ENCODE measurements at places on chromosomes 16 and 17.

- no peak for DNase-seq
These were observed 118.6 kb upstream of the TNRC6C start for GRCh38 chr17:77839698-77840512.

DNA sequence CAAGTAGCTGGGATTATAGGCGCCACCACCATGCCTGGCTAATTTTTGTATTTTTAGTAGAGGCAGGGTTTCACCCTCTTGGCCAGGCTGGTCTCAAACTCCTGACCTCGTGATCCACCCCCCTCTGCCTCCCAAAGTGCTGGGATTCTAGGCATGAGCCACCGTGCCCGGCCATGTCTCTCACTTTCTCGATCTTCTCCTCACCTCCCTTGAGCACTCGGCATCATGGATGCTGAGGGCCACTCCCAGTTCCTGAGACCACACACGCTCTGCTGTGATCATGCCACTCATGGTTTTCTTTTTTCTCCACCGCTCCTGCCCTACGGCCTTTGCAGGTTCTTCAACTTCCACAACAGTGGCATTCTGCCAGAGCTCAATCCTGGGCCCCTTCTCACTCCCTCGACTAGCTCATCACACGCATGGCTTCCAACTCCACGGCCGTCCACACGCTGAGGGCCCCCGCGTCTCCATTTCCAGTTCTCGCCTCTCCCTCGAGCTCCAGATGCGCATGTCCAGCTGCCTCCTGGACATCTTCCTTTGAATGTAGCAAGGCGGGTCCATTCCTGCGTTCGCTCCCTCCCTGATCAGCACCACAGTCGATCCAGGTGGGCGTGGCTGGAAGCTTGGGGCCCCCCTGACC lies 5.5 kb upstream of the NCBP3 start:
- no peak for DNase-seq

DNA sequence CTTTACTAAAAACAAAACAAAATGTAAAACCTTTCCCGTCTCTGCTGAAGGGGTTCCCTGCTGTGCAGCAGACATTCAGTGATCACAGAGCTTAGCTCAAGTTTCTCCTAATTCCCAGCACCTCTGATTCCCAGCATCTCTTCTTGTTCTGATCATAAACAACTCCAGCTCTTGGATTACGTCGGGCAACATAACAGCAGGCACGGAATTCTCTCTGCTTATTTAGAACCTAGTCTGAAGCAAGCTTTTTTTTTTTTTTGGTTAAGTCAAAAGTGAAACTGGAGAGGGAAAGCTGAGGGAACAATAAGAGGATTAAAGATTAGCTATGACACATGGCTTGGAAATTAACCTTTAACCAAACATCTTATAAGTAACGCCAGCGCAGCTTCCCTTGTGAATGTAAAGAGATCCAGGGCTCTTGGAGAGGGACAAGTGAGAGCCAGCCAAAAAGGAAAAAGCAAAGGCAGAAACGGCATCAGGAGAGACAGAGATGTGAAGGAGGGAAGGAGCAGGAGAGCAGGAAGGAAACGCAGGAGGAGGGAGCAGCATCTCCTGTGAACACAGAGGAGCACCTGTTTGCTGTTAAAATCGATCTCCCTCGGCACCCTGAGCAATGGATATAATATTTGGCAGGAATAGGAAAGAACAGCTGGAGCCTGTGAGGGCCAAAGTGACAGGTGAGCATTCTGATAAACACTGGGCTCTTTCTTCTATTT lies at the start of gene BCO1:
TSS of gene BCO1 (plus strand) at position 394 of the 716 bp plus-strand sequence. CDS start at position 614, 220 bp downstream.
- DNase-seq, result no peak

GRCh38 chr17:64621772-64622171 lies 40.3 kb downstream of the SMURF2 start:
- DNase-seq, result no peak

GRCh38 chr17:28549236-28550132 lies 2.9 kb downstream of the UNC119 start:
- peak; percentile 60 for DNase-seq

DNA sequence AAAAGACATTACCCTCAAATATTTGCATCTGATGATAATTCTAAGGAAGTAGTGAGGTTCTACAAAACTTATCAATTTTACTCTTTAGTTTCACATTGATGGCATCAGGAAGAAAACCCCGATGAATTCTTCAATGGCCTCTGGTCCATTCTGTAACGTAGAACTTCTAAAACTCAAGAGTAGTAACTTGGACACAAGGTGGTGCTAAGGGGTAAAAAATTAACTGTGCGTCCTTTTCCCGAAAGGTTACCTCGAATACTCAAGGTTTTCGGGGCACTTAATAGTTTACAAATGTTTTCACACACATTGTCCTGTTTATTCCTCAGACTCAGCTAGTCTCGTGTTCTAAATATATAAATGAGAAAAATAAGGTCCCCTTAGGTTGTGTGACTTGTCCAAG lies 517.3 kb upstream of the ZFHX3 start:
- DNase-seq, result no peak

DNA sequence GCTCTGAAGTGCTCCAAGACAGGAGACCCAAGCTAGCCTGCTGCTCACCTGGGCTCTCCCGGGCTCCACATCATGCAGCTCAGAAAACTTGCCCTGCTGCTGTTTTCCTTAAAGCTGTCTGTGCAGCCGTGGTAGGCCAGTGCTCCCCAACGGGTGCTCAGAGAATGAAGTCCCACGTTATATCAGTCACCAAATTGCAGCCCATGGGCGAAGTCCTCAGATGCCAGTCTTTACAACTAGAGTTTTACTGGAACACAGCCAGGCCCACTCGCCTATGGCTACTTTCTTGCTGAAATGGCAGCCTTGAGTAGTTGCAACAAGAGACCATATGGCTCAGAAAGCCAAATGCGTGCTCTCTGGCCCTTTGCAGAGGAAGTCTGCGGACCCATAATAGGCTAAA lies 6.3 kb downstream of the CREBBP start:
- no peak for DNase-seq

DNA sequence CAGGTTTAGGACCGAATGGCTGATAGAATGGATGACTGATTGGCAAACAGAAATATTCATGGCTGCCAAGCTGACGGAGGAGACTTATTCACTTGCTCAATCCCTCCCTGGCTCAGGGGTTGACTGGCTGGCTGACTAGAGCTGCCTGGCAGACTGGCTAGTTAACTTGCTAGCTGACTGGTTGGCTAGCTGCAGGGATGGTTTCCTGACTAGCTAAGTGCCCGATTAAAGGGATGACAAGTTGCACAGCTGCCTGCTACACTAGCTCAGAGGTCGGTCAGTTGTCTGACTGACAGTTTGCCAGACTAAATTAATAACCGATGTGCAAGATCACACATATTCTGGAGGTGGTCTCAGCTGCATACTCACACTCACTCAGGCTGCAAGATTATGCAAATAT lies 1208.4 kb upstream of the CDH8 start:
- DNase-seq, result no peak

GRCh38 chr17:66538776-66539175 lies 236.4 kb downstream of the PRKCA start:
- no peak for DNase-seq

- DNase-seq, result no peak
These were observed 18.8 kb upstream of the LITAF start for GRCh38 chr16:11605564-11605886.

DNA sequence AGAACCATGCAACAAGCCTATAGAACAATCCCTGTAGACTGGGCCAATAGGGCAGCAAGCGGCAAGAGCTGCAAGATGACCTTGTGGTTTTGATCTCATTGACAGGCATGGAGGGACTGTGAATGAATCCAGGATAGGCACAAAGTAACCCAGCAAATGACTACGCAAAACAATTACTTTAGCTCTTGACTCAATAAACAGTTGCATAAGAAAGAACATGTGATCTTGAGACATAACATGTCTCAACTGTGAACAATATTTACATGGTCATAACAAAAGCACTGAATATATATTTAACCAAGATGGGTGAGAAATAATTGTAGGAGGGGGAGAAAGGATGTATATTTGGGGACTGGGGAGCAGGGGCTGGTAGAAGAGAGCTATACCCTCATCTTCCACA lies 313.7 kb upstream of the CDH5 start:
- no peak for DNase-seq

DNA sequence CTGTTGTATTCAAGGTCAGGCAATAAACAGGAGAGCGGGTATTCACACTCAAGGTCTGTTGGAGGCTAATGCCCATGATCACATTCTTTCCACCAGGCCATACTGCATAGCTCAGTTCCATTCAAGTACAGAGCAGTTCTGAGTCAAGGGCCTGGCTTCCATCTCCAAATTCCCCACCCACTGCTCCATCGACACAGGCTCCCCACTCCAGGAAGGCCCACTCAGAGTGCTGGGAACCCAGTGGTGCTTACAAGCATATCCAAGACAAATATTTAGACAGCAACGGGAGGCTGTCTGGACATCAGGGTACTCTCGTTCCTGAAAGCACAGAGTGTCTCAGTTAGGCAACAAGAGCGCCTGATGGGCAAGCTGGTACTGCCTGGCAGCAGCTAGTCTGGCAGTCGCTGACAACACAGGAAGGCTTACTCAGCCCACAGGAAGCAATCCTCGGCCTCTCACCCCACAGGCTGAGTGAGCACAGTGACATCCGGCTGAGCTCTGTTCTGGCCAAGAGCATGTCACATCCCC lies 40.9 kb downstream of the RFFL start:
- DNase-seq, result peak; percentile 38

DNA sequence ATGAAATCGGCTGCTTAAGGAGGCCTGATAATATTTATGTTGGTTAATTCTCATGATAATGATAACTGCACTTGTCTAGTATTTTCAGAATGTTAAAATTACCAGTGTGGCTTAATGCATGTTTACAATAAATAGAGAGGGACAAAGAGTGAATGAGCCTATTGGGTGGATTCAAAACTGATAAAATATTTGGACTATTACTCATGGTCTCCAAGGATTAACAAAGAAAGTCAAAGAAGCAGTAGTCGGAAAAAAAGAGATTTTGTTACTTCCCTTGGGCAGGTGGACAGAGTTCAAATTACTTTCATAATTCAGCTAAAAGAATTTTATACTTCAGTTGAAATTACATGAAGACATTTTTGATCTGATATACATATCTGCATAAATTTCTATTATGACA lies 258.2 kb upstream of the PMFBP1 start:
- no peak for DNase-seq

- no peak for DNase-seq
These were observed 17.2 kb upstream of the ALOX15 start for GRCh38 chr17:4658478-4659305.

DNA sequence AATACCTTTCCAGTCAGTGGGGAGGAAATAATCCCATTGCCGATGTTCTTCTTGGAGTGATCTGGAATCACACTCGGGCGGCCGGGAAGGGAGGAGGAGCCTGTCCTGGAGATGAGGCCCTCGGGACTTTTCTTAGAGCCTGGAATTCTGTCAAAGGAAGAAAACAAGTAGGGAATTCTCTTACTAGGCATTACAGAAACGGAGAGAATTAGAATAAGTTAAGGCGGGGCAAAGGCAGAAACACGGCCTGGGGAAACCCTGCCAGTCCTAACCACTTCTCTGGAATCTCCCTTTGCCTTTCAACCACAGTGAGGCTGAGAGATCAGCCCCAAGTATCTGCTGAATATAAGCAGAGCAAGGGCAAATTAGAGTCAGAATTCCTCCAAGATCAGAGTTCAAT lies 27.8 kb downstream of the USP36 start:
- DNase-seq, result no peak

- DNase-seq, result no peak
These were observed 81.4 kb downstream of the SLC39A11 start for GRCh38 chr17:73011016-73011486.

- DNase-seq, result no peak
These were observed 25.6 kb upstream of the CLEC18B start for GRCh38 chr16:74446866-74447265.

- no peak for DNase-seq
These were observed 11.0 kb upstream of the KRT17 start for GRCh38 chr17:41635121-41636097.

- DNase-seq, result no peak
These were observed 10.2 kb upstream of the FBF1 start for GRCh38 chr17:75950855-75951554.

GRCh38 chr17:10612957-10613744 lies 44.0 kb downstream of the MYH3 start:
- DNase-seq, result no peak

DNA sequence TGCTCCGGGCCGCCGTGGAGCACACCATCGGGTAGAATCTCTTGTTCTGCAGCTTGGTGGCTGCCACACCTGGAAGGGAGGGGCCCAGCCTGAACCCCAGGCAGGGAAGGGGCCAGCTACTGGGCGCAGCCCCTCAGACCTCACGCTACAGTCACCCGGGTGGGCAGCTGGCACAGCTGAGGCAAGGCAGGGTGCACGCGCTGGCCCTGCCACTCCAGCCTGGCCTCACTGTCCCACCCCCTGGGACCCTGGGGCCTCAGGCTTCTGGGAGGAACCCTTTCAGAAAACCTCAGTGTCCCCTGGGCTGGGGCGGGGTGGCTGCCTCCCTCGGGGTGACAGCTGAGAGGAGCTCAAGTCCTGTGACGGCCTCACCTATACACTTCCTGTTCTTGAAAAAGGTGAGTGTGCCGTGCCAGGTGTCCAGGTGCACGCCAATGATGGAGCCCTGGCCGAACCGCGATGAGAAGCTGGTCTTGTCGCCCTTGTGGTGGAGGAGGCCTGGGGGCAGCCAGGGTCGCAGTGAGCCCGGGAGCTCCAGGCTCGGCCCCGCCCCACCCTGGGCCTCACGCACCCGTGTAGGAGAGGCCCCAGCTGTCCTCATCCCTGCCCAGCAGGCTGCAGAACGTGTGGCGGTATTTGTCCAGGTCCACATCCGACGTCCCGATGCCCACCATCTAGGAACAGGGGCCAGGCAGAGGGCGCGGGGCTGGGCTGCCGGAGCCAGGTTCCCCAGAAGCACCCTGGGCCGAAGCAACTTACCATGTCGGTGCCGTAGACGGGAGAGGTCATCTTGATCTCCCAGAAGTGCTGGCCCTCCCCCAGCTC lies 4.7 kb upstream of the MRPS34 start:
- DNase-seq, result no peak

GRCh38 chr17:67959510-67959909 lies 36.8 kb downstream of the C17orf58 start:
- DNase-seq, result no peak

DNA sequence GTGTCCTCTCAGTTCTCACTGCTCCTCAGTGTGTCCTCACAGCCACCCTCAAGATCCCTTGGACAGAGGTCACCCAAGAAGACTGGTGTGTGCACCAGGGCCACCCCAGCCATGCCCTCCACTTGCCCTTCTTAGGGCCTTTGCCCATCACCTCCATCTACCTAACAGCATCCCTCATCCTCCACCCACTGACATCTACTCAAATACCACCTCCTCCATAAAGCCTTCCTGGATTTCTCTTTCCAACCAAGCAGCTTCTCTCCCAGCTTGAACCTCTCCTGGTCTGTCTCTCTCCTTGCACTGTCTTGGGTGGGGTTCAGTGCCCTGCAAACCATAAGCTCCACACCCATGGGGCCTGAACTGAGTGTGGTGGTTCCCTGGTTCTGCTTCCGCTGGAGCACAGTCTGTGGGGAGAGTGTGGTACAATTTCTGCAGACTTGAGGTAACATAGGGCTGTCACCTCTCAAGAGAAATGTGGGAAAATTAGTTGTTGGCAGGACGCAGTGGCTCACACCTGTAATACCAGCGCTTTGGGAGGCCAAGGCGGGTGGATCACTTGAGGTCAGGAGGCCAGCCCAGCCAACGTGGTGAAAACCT lies 14.4 kb downstream of the KATNB1 start:
- DNase-seq, result no peak

- DNase-seq, result no peak
These were observed 131.8 kb downstream of the IRX5 start for GRCh38 chr16:55062442-55062841.

All from T-helper 17 cell (primary cell).